Natural killer cell treated with Interleukin-12 subunit alpha and Interleukin-12 subunit beta and Interleukin-15 and Interleukin-18, amount 100 ng/mL, for 72 hours (primary cell): ENCODE measurements at places on chromosomes 2 and 18. TPM values are rescaled to one million over a fixed set of nuclear protein-coding genes. Genes with fewer than 3 reads are reported as not detected.

DNA sequence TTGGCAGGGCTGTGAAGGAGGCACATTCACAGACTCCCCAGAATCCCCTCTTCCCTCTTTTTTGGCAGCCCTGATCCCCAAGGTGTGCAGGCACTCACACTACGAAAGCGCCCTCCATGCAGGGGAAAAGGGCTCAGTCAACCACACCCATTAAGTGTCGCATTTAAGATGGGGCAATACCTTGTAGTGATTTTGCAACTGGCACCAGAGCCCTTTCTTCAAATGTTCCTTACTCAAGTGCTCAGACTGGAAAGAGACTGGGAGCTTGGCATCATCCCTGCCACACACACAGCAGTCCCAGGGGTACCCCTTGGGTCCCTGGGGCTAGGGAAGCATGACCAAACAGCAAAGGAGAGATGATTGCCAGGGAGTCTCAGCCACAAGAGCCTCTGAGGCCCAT is 190.1 kb downstream of the HAUS1 start:
- no peak for DNase-seq

DNA sequence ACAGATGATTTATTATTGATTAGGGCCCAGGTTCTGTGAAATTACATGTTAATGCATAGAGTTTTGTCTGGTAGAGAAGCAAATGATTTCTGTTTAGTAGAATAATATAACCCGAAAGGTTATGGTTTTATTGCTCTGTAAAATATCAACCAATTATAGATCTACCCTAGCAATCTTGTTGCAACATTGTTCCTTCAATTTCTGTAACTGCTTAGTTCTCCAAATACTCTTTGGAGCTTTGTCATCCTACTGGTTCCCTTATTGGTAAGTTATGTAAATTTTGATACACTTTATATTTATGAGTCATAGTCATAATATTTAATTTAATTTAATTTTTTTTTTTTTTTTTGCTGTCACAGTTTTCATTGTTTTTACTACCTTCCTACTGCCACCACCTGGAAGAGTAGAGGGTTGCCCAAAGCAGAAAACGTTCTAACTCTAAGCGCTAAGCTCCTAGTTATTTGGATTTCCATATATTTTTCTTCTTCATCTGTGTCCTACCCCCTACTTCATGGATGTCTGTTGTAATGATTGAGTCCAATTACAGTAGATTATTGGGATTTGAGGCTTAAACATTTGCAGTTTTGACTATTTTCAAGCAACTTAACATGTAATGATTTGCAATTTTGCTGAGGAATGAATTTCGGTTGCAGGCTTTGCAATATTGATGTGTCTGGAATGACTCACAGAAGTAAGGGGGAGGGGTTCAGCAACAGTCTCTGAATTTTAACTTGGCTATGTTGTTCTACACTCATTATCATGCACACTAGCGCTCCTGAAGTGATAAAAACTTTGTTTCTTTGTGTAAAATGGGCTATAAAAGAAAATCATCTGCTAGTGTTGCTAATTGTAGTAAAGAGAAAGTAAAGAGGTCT is 51.1 kb downstream of the NABP1 start:
- DNase-seq = no peak

Gene CETN1
- not detected for total RNA-seq

DNA sequence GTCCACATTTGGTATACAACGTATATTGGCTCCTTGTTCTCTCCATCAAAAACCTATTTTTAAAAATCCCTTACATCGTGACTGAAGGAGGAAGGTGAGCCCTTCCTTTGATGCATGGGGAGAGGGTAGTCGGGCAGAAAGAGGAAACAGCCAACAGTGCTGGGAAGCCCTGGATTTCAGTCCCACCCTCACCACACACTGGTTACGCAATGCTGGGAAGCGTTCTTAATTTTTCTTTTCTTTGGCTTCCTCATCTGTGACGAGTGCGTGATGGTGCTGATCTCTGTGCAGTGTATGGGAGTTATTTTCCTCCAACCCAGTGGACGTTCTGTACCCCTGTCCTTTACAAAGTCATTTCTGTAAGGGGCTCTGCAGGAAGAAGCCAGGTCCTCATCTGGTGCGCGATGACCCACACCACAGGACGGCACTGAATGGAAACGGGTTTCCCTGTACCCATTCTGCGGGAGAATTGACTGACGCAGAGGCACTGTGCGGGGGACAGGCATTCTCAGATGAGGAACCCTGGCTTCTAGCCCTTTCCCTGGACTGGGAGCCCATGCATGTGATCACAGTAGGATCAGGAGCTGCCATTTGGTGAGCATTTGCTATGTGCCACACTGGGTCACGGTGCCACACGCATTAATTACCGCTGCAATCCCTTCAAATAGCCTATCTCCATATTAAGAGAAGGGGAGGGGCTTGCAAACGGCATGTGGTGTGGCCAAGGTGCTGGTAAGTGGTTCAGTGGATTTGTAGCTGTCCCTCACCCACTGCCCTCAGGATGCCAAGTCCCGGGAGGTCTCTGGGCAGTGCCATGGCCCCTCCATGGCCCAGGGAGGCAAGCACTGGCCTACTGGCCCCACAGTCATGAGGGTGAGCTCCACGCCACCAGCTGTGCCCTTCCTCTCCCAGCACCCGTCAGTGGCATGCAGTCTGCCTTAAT is 4.3 kb downstream of the COLEC11 start:
- DNase-seq = no peak

- no peak for DNase-seq
Measured at GRCh38 chr18:58221060-58221725, 177.2 kb downstream of the NEDD4L start.

DNA sequence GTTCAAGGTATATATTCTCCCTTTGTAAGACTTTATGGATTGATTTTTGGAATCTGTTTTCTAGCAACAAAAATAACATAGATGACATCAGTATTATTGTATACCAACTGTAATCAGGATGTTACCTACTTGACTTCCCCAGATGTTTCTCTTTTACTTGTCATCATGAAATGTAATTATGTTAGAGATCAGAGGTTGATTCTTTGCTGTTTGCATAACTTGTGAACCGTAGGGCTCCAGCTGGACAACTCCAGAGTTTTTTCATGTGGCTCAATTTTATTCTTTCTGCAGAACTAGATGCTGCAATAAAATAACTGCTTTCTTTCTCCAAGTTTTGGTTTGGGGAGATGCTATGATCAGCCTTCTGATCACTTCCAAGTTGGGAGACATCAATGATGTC is 58.1 kb downstream of the SPOPL start:
- DNase-seq = no peak

- no peak for DNase-seq
Measured at GRCh38 chr2:107025869-107026380, 140.0 kb upstream of the ST6GAL2 start.

GRCh38 chr2:47069628-47070154 is 85.4 kb downstream of the STPG4 start:
- no peak for DNase-seq

DNA sequence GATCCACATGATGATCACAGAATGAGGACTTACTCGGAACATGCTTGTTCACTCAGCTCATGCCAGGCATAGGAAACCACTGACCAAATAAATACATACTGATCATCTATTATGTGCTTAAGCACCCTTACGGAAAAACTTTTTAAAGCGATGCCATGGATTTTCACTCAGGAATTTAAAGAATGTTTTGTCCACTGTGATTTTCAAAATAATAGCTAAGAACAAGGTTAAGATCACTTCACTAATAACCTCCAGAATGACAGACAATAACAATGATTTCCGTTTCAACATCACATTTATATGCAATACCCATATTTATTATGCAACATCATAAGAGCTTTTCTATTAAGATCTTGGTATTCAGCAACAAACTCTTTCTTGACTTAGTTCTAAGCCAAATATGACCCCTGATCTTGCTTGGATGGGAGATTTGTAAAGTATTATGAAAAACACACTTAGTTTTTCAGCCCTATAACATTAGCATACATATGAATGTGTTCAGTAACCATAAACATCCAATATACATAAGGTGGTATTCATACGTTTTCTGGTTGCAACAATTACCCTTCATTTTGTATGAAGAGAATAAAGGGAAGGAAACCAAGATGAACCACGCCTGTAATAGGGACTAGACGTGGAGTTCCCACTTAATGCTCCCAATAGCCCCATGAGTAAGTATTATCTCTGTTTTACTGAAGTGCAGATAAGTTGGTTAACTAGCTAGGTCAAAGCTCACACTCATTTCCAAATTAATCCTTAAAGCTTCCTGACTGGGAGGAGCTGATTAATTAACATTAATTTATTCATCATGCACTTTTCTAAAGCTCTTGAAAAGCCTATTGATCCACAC is 1.9 kb downstream of the CD302 start:
- DNase-seq = no peak
